ENCODE measurements at places on chromosomes 3 and 15. TPM values are rescaled to one million over a fixed set of nuclear protein-coding genes. Genes with fewer than 3 reads are reported as not detected.

GRCh38 chr3:184584464-184584891, 22.9 kb downstream of the EPHB3 start:
- no peak for DNase-seq

Gene SPINT1
- 144 TPM for total RNA-seq

Gene TEX55
- total RNA-seq = not detected

DNA sequence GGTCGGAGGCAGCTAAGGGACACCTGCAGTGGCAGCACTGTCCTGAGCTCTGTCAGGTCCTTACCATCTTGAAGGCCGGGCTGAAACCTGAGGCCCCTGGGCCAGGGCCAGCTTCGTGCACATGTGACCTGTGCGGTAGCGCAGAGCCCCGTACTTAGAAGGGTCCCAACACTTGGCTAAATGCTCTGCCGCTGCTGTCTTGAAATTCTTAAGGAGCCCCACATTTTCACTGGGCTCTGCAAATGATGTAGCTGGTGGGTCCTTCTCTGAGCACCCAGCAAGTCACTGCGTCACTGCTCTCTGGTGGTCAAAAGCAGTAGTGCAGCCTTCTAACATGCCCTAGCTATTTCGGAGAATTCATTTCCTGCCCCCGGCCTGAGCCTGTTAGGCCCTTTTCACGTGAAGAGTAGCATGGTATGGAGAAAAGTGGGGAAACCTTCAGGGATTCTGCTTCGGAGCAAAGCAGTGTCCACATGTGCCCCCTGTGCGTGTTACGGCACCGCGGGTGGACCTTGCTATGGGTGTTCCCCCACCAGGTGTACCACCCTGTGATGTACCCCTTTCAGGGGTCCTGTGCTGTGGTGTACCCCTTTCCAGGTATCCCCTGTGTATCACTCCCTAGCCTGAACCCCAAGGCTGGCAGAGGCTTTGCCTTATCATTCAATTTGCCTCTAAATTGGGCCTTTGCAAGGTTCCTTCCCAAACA, 79.7 kb downstream of the TMEM266 start:
- peak; percentile 90 for DNase-seq

Gene IL17RB
- 5.6 TPM for total RNA-seq

Gene MRAS
- 11.1 TPM for total RNA-seq

DNA sequence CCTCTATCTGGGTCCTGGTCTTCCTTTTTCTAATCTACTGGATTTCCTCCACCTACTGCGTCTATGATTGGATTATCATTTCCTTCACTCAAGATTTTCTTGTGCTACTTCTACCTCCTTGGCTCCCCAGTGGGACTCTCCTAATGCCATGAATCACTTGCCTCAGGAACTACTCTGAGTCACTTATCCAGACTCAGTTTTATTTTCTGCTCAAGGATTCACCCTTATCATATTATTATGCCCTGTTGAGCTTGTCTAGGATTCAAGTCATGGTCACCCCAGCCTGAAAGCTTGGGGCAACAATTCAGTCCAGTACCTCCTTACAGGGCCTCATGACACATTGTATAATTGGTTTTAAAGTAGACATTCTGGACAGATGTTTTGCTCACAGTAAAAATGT, 968.1 kb downstream of the ROBO1 start:
- DNase-seq = no peak

DNA sequence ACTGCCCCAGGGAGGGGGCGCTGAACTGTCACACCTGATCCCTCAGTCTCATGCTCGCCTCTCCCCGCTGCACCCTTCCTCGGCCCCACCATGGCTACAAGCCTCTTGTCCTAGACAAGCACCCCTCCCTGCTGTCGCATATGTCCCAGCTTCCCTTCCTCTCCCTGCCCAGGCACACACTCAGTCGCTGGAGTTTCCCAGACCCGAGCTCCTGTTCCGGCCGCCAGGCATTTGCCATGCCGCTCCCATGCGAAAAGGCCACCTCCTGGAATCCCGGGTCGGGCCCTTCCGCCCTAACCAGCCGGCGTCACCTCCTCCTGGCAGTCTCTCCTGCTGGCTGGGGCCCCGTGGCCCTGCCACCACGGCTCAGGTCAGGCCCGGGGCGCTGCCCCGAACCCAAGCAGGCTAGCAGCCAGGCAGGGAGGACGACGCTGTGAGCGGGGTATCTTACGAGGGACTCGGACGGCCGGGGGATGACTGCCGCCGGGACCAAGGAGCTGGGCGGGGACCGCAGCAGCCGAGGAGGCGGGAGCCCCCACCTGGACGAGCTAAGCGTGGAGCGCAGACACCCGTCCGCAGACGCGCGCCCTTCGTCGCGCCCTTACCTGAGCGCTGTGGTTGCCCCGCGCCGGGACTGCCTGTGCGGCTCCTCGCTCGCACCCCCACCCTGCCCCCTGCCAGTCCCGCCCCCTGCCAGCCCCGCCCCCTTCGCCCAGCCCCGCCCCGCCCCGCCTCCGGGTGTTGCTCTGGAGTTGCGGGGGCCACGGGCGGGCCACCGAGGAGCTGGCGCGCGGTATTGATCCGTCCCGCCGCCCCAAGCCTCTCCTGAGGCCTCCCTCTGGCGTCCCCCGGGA, at the start of gene ALS2CL:
Gene ALS2CL, minus strand, starts transcription at position 642 of the 854 bp plus-strand sequence. CDS start 4,239 bp downstream, outside the sequence.
- peak; percentile 66 for DNase-seq

GRCh38 chr3:3531476-3531875, 267.8 kb upstream of the LRRN1 start:
- DNase-seq = no peak

Gene KIF15
- total RNA-seq = 18.4 TPM

Gene THPO
- 0.55 TPM for total RNA-seq

- DNase-seq = no peak
Observed at GRCh38 chr3:100075851-100076730, 38.2 kb downstream of the FILIP1L start.

Gene CHCHD6
- total RNA-seq = 54.7 TPM

Gene CHRFAM7A
- 8.7 TPM for total RNA-seq

Gene PP2D1
- not detected for total RNA-seq

Gene MEIS2
- 0.30 TPM for total RNA-seq

Gene TGM4
- not detected for total RNA-seq

GRCh38 chr15:32956006-32956405, 238.2 kb downstream of the GREM1 start:
- no peak for DNase-seq

Gene SLC22A13
- total RNA-seq = 0.42 TPM

Gene ZSCAN29
- 41.6 TPM for total RNA-seq

Gene CPNE4
- total RNA-seq = 2.4 TPM

GRCh38 chr15:77717333-77717990, 84.8 kb upstream of the LINGO1 start:
- DNase-seq = no peak

DNA sequence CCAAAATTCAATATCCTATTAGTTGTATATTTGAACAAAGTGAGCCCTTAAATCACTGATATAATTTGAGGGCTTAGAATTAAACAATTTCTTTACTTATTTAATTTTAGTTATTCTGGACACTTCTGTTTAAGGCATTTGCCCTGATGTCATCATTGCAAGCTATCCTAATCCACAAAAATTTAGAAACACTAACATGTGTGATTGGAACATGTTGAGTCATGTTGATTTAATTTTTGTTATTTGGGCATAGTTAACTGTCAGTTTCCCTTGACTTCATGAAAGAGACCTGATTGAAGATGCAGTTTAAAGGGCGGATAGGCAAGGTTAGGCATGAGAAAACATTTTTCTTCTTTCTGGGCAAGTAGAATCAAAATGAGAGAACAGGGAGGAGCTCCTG, 682.6 kb downstream of the ROBO1 start:
- no peak for DNase-seq

DNA sequence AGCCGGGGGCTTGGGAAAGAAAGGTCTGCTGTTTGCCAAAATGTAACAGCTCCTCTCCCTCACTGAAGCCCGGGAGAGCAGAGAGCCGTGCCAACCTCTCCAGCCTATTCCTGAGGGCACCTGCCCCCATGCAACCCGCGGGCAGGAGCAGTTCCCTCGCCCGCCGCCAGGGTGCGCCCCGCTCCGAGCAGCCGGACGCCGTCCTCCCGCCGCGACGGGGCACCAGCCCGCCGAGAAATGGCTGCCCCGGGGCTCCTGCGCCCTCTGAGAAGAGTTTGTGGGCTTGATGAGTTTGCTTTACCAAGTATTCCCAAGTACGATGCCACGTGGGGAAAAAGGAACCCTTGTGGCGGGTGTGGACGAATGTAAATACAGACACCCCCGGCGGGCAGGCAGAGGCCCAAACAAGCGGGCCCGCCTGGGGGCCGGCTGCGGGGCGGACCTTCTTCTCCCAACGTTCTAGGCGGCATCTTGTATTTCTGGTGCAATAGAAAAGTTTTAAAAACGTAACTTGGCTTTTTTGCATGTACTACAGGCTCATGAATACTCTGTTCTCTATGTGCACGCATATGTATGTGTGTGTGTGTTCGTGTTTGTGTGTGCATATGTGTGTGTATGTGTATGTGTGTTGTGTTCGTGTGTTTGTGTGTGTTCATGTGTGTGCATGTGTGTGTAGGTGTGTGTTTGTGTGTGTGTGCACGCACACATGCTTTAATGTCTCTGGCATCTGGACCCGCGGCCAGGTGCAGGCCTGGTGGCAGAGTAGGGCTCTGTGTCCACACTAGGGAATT, 162.9 kb downstream of the CHSY1 start:
- DNase-seq = peak; percentile 80

DNA sequence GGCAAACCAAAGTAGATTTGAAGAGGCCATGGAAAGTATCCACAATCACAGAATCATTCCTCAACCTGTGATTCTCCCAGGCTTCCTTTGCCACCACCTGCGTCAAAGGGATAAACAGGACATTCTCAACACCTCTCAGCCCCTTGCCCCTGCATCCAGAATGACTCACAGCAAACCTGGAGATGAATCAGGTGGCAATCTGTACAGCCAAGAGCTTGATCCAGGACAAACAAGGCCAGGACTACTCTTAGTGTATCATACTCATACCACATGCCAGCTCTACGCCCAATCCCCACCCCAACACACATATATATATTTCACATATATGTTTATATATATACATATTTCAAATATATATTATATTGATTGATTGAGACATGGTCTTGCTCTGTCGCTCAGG, 23.6 kb upstream of the C3orf62 start:
- no peak for DNase-seq

Gene NSMCE3
- 8.5 TPM for total RNA-seq

DNA sequence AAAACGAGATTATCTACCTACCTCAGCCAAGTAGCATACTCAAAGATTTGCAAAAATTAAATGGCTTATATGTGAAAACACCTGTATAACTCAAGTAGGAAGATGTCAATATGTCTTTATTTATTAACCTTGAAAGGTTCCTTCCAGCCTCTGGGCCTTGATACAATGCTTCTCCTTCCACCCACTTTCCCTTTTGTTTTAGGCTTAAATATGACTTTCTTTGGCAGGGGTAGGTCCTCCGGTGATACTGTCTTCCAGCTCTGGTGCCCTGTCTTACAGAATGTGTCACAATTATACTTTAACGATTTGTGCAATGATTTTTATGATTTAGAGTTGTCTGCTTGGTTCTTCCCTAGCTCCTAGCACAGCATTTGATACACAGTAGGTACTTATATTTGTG, 4.1 kb downstream of the LINS1 start:
- no peak for DNase-seq

Gene SNTN
- total RNA-seq = not detected

DNA sequence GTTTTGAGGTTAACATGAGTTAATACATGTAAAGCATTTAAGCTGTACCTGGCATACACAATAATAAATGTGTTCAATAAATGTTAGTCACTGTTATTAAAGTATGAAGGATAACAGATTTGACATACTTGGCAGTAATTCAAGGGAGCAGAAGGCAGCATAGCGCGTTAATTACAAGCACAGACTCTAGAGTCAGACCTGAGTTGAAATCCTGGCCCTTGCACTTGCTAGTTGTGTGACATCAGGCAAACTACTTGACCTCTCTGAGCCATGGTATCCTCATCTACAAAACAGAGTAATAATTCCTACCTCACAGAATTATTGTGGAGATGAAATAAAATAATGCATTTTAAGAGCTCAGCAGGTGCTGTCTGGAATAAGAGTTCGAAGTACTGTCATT, 5.4 kb downstream of the IFT122 start:
- no peak for DNase-seq

- no peak for DNase-seq
Observed at GRCh38 chr15:38536201-38536676, 28.4 kb downstream of the RASGRP1 start.

- DNase-seq = no peak
Observed at GRCh38 chr3:172294223-172294806, 153.9 kb downstream of the GHSR start.

Gene CLEC3B
- total RNA-seq = 0.92 TPM

Gene GABRG3
- 0.72 TPM for total RNA-seq

Gene INKA1
- total RNA-seq = 1.4 TPM

- DNase-seq = no peak
Observed at GRCh38 chr3:13544293-13544831, 4.6 kb upstream of the FBLN2 start.

GRCh38 chr3:157115069-157116006, 44.6 kb downstream of the CCNL1 start:
- DNase-seq = no peak
